ENCODE measurements at places on chromosomes 1 and 21.

DNA sequence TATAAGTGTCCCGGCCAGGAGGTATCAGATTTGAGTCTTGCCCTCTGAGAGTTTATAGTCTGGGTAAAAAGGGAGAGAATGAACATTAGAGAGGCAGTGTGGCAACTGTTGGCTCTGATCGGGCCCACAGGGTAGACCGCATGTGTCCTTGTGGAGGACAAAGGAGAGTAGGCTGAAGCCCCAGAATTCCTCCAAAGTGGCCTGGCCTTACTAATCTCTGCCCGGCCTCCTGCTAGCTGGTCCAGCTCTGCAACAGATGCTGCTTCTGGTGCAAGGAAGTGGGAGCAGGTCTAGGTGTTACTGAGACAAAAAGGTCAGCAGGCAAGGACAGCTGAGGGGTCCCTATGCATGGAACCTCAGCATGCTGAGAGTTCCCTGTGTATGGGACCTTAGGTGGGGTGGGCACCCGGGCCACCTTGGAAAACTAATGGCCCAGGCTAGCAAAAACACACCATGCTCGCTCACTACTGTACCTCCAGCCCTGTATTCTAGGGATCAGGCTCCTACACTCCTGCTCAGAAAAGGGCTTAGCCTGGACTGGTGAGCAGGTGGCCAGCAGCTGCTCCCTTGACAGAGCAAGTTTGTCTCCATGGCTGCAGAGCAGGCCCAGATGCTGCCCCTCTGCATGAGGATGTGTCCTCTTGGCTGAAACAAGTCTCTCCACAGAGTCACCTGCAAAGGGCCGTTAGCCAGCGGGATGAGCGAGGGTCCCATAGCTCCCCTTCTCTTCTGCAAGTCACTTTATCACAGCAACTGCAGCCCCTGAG is 30.3 kb upstream of the RGS16 start:
- no peak for DNase-seq

- DNase-seq: no peak
Measured at GRCh38 chr1:182114627-182115023, 53.1 kb upstream of the ZNF648 start.

- DNase-seq: no peak
Measured at GRCh38 chr1:4058122-4058521, 158.1 kb upstream of the C1orf174 start.

- DNase-seq: no peak
Measured at GRCh38 chr1:43979261-43979527, 184 bp downstream of the B4GALT2 start.

DNA sequence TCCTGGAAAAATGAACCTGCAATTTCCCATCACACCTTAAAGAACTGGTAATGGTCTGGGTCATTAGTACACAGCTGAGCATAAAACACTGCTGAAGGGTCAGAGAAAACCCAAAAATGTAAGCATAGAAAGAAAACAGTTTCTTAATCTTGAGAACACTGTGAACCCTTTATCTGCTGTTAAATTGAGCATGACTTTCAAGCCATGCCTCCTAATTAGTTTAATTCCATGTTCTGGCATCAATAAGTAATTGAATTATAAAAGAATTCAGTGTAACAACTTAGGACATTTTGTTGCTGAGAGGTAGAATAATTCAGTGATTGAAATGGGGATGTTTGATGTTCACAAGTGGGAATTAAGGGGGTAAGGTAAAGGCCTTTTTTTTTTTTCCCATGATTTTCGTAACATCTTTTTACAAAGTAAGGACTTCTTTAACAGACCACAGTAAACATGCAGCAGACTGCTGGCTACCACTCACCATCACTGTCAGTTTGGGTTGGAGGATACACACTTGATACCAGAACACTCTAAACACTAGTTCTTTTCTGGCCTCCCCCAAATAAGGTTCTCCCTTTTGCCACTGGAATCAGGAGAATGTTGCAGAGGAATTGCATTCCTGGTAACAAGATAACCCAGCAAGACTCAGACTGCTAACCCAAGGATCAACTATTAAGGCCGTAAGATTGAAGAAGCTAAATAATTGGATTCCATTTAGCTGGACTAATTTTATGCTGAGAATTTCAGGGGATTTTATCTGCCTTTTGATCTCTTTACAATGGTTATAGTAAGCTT is 3.0 kb downstream of the RWDD3 start:
- no peak for DNase-seq

- no peak for DNase-seq
Measured at GRCh38 chr1:231233735-231234417, 7.1 kb upstream of the GNPAT start.
